Progenitor cell of endocrine pancreas (in vitro differentiated cells): ENCODE measurements at places on chromosomes 5 and 9. TPM values are rescaled to one million over a fixed set of nuclear protein-coding genes. Genes with fewer than 3 reads are reported as not detected.

N4BP3 gene
- 1.9 and 2.4 TPM in 2 replicates for total RNA-seq

LRRC19 gene
- not detected in 2 replicates for total RNA-seq

CNTNAP3B gene
- 7.0 and 7.4 TPM in 2 replicates for total RNA-seq

CDX1 gene
- total RNA-seq: 0.31 and 0.43 TPM in 2 replicates

RNF183 gene
- 0.26 and 0.44 TPM in 2 replicates for total RNA-seq

PRDM9 gene
- not detected in 2 replicates for total RNA-seq

PCSK5 gene
- 7.3 and 9.8 TPM in 2 replicates for total RNA-seq

PCDHGB4 gene
- total RNA-seq: 16.1 and 17.0 TPM in 2 replicates

EGFLAM gene
- 0.18 and 0.69 TPM in 2 replicates for total RNA-seq

HAVCR2 gene
- total RNA-seq: 0.17 and 0.62 TPM in 2 replicates

PHF24 gene
- total RNA-seq: 0.29 and 0.38 TPM in 2 replicates

AQP3 gene
- total RNA-seq: 6.3 and 6.9 TPM in 2 replicates

CORO2A gene
- total RNA-seq: 6.0 and 7.0 TPM in 2 replicates

EQTN gene
- total RNA-seq: 1.1 and 1.4 TPM in 2 replicates

CPEB4 gene
- 16.4 and 16.7 TPM in 2 replicates for total RNA-seq

PAPPA gene
- total RNA-seq: 0.33 and 0.36 TPM in 2 replicates

GRIA1 gene
- 0.13 TPM in 1 of 2 replicates, not detected in the other for total RNA-seq

ANKRD18A gene
- 2.2 and 3.6 TPM in 2 replicates for total RNA-seq

TMEFF1 gene
- 69.1 and 78.1 TPM in 2 replicates for total RNA-seq

SPINK6 gene
- total RNA-seq: not detected in 2 replicates

DRD1 gene
- not detected in 2 replicates for total RNA-seq

MCC gene
- 17.9 and 18.9 TPM in 2 replicates for total RNA-seq

IFNB1 gene
- total RNA-seq: not detected in 2 replicates

ITK gene
- total RNA-seq: not detected in 2 replicates

IFNK gene
- not detected in 2 replicates for total RNA-seq

QRFP gene
- not detected in 2 replicates for total RNA-seq

ZFP2 gene
- 4.3 and 4.9 TPM in 2 replicates for total RNA-seq

EMB gene
- 29.5 and 31.1 TPM in 2 replicates for total RNA-seq

MYMK gene
- total RNA-seq: not detected in 2 replicates

MRPS2 gene
- 36.5 and 40.0 TPM in 2 replicates for total RNA-seq

SMU1 gene
- total RNA-seq: 25.2 and 25.4 TPM in 2 replicates

NME5 gene
- 9.9 and 11.0 TPM in 2 replicates for total RNA-seq

BRD3OS gene
- 21.8 and 28.0 TPM in 2 replicates for total RNA-seq

PCDHA5 gene
- total RNA-seq: 3.4 and 4.4 TPM in 2 replicates

PCDHA10 gene
- total RNA-seq: 18.3 and 19.2 TPM in 2 replicates

FOXD4L5 gene
- total RNA-seq: 0.24 and 0.29 TPM in 2 replicates

CLIC3 gene
- total RNA-seq: 0.64 TPM in 1 of 2 replicates, not detected in the other

SH3RF2 gene
- total RNA-seq: 16.7 and 17.6 TPM in 2 replicates
